ENCODE measurements at places on chromosomes 4 and X.

GRCh38 chr4:47195706-47196105 lies 164.3 kb downstream of the GABRB1 start:
- DNase-seq = no peak

DNA sequence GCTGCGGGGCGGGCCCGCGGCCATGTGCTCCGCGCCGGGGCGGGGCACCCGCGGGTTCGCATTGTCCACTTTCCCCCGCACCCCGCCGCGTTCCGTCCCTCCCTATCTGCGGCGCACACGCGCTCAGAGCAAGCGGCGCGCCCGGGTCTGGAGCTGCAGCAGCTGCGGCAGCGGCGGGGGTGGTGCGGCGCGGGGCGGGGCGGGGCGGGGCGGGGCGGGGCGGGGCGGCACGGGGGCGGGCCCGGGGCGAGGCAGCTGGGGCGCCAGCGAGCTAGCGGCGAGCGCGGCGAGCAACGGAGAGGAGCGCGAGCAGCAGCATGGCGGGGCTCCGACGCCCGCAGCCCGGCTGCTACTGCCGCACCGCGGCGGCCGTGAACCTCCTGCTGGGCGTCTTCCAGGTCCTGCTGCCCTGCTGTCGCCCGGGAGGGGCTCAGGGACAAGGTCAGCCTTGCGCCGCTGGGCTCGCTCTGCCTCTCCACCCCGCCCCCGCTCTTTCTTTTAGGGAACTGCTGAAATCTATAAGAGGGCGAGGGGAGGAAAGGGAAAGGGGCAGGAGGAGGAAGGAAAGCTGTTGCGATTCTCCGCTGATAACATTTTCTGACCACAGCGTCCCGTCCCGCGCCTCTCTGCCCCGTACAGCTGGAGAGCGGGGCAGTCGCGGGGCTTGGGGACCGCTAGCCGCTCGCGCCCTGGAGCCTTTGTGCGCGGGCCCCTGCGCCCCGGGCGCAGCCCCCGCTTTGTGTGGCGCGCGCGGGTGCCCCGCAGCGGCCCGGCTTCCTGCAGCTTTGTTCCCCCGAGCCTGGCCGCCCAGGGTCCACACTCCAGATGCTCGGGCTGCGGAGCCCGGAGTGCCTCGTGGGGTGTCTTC lies at the start of gene TMEM131L:
Gene TMEM131L (plus strand): TSS at position 280 of the 868 bp plus-strand sequence. CDS start 38 bp downstream, at position 318.
- DNase-seq = peak; percentile 68

DNA sequence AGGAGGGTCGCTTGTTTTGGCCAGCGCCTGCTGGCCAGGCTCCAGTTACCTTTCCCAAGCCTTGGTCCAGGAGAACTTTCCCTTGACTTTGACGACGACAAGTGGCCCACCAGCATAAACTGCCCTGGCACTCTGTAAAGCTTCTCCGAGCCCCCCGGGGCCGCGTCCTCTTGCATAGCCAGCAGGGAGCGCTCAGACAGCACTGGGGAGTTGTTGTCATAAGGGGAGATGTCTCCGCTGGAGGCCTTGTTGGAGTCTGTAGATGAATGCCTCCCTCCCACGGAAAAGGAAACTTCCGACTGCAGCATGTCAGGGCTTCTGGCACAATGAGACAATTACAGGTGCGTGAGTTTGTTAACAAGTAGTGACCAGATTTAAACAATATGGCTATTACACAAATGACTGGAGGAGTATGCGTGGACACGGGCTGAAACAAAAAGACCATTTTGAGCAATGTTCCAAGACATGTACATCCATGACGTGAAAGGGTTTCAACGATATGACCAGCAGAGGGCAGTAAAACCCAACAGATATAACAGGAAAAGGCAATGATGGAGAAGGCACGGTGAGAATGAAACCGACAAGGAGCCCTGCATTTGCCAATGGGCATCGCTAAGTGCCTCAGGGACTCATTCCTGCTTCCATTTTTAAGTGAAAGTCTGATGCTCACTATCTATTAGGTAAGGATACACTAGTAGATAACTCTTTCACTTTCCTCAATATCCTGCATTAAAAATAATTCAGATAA lies 33.0 kb downstream of the HCCS start:
- DNase-seq = peak; percentile 70

- peak; percentile 83 for DNase-seq
Observed at GRCh38 chrX:50721764-50722521, 92.1 kb downstream of the SHROOM4 start.

- no peak for DNase-seq
Observed at GRCh38 chrX:153608376-153608775, 9.4 kb upstream of the CCNQ start.

DNA sequence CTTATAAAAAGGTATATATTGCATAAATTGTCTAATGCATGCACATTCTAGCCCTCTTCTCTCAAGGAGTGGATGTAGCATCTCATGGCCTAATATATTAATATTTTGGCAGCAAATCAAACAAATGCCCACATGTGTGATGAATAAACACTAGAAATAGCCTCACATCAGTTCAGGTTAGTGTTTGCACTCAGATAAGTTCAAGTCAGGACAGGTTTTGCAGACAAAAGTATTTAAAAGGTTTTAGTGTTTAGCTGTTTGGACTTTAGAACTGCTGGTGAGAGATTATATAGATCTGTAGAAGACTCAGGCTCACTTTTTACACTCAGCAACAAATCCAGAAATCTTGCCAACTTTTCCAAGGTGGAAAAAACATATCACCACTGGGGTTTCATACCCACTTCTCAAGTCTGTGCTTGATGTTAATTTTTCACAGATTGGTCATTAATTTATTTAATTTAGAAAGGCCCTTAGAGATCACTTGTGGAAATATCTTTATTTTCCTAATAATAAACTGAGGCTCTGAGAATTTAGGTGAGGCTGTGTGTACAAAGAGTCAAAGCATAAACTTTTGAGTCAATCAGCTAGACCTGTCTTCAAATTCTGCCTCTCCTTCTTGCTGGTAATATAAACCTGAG lies 362.6 kb downstream of the GASK1B start:
- DNase-seq = no peak

DNA sequence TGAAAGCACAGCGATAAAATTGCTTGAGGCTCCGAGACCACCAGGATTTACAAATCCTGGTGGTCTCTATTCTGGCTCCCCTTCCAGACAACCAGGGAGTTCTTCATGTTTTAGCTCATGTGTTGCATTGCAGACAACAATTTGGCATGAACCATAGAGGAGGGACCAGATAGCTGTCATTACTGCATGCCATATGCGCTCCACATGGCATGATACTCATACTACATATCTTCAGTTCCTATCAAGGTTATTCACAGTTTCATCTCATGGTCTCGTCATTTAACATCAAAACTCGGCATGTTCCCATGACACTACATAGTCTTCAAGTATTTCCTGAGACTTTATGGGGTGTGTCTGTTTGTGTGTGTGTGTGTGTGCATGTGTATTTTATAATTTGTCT lies 220.3 kb downstream of the OR13H1 start:
- DNase-seq = no peak

DNA sequence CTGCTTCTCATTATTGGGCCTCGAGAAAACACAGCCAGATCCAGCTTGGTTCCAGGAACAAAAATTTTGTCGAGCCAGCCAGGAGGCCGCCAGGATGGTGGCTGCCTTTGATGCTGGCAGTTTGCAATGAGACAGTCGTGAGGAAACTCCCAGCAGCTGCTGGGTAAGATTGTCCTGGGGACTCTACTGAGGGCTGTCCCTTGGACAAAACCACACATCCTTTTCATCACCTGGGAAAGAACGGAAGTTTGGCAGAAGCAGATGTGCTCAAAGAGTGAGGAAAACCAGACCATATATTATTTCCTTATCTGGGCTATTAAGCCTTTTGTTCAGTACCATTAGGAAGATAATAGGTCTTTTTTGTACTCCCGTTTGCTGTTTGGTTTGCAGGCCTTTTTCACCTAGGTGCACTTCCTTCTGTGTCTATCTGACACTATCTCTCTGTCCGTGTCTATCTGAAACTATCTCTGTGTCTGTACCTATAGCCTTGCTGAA lies 13.4 kb upstream of the PAPSS1 start:
- no peak for DNase-seq

GRCh38 chr4:35867057-35867456 lies 377.3 kb downstream of the ARAP2 start:
- no peak for DNase-seq

- DNase-seq = no peak
Observed at GRCh38 chrX:46704767-46705386, 54.0 kb downstream of the SLC9A7 start.

GRCh38 chrX:142671036-142671435 lies 354.7 kb upstream of the SPANXN4 start:
- DNase-seq = no peak

DNA sequence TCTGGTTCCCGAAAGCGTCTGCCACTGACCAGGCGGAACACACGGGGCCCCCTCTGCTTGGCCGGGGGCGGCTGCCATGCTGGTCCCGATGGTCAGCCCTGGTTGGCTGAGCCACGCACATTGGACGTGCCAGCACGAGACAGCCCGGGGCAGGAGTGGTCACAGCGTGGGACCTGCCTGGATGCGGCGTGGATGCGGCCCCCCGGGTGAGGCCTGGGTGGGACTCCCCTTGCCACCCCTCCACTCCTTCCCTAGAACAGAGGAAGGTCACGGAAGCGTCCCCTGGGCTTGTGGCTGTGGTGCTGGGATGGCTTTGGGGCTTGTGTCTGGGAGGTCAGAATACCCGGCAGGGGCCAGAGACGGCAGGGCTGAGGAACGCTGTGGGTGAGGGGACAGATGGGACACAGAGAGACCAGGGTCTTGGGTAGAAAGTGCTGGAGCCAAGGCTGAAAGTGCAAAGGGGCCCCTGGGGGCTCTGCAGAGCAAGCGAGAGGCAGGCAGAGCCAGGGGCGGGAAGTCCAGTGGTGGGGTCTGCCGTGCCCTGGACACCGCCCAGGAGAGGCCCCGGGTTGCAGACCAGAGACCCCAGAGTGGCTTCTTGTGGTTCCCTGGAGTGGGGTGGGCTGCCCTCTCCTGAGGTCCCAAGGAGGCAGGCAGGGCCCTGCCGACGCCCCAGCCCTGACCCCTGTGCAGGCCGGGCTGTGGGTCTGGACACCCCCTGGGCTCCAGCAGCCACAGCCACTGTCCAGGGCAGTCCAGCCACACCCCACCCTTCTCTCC lies 8.6 kb upstream of the CPLX1 start:
- no peak for DNase-seq

- peak; percentile 72 for DNase-seq
Observed at GRCh38 chrX:118370921-118371624, 25.2 kb downstream of the WDR44 start.

DNA sequence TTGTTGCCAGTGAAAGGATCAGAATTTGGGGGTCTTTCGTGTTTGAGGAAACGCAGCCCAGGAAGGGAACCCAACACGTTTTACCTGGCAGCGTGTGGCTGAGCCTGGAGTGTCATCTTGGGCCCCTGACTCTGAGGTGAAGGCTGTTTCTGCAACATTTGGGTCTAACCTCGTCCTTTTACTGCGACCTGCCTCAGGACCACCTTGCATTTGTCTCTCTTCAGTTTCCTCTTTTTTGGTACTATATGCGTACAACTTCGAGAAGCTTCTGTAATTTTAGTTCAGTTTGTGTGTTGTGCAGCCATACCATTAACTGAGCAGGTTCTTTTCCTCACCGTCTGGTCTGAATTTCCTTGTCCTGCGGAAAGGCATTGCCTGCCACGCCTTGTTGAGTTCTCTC lies 61.5 kb downstream of the TMEM131L start:
- DNase-seq = no peak

GRCh38 chr4:13963601-13964000 lies 336.1 kb upstream of the BOD1L1 start:
- peak; percentile 30 for DNase-seq

DNA sequence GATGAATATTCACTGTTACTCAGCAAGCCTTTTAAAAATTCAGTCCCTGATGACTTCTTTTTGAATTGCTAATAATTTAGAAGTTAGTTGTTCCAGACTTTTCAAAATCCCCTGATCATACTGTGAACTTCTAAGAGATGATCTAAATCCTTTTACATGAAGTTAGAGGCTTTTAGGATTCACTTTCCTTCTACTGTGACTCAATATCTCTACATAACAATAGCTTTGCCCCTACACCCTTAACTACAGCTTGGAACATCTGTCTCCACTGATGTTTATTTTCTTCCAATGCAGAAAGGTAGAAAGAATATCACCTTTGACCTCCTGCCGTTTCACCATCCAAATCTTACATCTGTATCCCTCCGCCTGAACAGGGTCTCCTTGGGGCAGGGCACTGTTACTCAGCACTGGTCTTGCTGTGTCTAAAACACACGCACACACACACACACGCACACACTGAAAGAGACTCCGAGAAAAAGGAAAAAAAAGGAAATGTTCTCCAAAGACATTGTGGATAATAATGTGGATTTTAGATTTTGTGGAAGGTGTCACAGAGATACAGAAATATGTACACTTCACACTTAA lies 111.6 kb upstream of the GPRIN3 start:
- DNase-seq = no peak

DNA sequence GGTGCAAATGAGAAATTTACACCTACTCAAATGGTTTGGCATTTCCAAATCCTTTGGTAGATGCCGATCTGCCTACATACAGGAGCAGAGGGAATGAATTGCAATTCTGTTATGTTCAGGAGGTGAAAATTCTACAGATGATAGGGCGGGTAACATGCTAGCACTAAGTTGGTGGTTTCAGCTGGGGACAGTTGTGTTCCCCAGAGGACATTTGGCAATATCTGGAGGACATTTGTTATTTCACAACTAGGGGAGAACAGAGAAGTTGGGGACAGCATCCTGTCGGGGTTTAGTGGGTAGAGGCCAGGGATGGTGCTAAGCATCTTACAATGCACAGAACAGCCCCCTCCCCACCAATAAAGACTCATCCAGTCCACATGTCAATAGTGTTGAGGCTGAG lies 96.5 kb upstream of the PUDP start:
- no peak for DNase-seq
